ENCODE measurements at places on chromosomes 4 and X.

DNA sequence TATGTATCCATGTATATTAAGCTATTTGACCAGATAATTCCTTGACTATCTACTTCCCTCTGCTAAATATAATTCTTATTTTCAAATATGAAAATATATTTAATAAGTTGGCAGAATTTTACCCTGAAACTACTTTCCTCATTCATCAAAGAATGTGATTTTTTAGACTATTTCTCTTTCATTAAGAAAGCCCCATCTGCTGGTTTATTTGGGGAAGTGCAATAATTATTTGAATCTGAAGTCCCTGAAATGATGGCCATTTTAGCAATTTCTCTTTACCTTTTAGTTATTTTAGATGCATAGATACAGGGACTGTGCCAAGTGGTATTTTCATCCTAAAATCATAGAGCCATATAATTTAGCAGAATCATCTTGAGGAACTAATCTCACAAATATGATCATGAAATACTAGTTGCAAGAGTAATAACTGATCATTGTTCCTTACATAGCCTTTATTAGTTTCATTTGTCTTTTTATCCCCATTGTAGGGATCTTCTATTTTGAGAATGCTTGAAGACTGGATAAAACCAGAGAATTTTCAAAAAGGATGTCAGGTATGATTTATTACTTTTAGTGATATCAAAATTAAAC, 39.0 kb downstream of the ENPEP start:
- DNase-seq = no peak

GRCh38 chr4:40264995-40265909, 68.4 kb downstream of the RHOH start:
- no peak for DNase-seq

- DNase-seq = no peak
These were observed 57.0 kb upstream of the TBC1D14 start for GRCh38 chr4:6852582-6852981.

- no peak for DNase-seq
These were observed 68.4 kb downstream of the MAOB start for GRCh38 chrX:43813898-43814297.

GRCh38 chr4:25667931-25668557, 12.4 kb downstream of the SLC34A2 start:
- no peak for DNase-seq

- no peak for DNase-seq
These were observed 87.7 kb downstream of the ZNF518B start for GRCh38 chr4:10369517-10369916.

DNA sequence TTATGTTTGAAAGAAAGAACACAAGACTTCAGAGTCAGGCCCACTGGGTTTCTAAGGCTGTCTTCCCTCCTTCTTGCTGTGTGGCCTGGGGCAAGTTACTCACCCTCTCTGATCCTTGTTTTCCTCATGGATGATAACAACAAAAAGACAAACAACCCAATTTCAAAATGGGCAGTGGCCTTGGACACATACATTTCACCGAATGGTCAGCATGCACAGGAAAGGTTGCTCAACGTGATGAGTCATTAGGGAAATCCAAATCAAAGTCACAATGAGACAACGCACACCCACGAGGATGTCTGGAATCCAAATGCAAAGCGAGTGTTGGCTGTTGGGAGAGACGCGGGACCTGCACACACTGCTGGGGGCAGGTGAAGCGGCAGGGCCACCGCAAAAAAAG, 50.8 kb upstream of the PPP2R2C start:
- no peak for DNase-seq

- DNase-seq = no peak
These were observed 202.0 kb upstream of the PCDH7 start for GRCh38 chr4:30518211-30518610.

- no peak for DNase-seq
These were observed 6.0 kb downstream of the WWC2 start for GRCh38 chr4:183105092-183105491.

GRCh38 chr4:48388525-48389154, 47.3 kb downstream of the SLAIN2 start:
- DNase-seq = no peak

- no peak for DNase-seq
These were observed 53.2 kb downstream of the HMGB2 start for GRCh38 chr4:173280998-173281397.

DNA sequence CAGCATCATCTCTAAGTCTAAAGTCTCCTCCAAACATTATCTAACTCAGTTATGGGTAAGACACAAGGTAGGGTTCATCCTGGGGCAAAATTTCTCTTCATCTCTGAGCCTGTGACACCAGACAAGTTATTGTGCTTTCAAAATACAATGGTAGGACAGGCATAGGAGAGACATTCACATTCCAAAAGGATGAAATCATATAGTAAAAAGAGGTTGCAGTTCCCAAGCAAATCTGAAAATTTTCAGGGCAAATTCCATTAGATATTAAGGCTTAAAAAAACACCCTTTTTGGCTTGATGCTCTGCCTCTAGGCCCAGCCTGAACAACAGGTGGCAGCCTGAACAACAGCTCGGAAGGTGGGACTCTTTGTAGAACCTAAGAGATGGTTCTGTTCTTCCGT, 448.3 kb upstream of the SLIT2 start:
- DNase-seq = no peak

DNA sequence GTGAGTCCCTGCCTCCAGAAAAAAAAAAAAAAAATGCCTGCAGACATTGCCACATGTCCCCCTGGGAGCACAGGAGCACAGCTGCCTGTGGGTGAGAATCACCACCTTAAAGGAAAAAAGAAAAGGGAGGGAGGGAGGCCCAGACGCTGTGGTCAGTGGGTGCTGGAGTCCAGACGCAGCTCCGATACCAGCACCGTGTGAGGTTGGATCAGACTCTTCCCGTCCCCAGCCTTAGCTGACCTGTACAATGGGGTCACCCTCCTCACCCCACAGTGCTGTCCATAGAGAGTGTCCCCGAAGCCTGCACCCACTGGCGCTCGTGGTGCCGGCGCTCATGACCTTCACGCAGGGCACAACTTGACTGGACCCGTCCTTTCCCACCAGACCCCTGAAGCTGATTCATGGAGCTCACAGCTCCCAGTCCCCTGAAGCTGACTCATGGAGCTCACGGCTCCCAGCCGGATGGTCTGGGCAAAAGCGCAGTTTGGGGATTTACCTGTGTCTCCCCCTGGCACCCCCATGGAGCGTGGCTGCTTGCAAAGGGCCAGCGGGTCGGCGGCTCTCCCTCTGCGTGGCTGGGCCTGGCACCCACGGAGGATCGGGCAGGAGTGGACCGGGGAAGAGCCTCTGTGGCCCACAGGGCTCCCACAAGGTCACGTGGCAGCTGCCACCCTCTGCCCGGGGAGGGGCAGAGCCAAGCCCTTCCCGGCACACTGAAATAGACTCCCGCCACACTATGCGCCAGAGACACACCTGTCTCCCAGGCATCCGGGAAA, 31.4 kb downstream of the ABLIM2 start:
- no peak for DNase-seq

DNA sequence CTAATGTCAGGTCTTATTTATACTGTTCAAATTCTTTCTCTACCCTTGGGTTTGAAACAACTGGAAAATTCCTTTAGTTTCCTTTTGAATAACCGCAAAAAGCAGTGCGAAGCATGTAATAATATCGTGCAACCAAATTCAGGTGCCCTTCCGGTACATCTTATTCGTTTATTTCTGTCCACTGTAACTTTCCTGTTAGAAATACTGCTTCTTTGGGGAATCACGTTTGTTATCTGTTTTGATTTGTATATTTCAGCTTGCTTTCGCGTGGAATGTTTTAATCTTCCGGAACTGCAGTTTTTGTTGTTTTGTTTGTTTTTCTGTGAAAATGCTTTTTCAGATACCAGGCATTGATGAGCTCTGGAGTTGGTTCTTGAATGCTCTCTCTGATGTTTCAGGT, 85.7 kb upstream of the HPRT1 start:
- DNase-seq = no peak

- peak; percentile 59 for DNase-seq
These were observed 561 bp upstream of the N4BP2 start for GRCh38 chr4:40055863-40056715.

Measured in activated B cell treated with CpG ODN at 0.5 μM for 24 hours (primary cell).